ENCODE measurements at places on chromosomes 16 and 17.

- DNase-seq: no peak
Measured at GRCh38 chr16:60419859-60420258, 1616.4 kb downstream of the CDH8 start.

DNA sequence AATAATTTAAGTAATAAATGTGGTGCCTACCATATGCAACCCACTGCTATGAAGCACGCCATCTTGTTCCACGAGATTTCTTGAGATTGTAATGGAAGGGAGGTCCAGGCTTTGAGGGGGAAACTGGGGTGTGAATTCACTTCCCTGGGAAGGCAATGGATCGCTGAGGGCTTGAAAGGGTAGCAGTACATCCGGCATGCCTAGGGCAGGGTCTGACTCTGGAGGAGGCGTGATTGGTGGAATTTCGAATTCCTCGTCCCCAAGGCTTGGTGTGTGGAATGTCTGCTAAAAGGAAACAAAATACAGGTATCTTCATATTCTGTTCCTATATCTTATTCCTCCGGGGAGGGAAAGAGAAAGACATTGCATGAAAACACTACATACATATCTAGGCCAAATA is 83.0 kb downstream of the TOX3 start:
- DNase-seq: no peak

DNA sequence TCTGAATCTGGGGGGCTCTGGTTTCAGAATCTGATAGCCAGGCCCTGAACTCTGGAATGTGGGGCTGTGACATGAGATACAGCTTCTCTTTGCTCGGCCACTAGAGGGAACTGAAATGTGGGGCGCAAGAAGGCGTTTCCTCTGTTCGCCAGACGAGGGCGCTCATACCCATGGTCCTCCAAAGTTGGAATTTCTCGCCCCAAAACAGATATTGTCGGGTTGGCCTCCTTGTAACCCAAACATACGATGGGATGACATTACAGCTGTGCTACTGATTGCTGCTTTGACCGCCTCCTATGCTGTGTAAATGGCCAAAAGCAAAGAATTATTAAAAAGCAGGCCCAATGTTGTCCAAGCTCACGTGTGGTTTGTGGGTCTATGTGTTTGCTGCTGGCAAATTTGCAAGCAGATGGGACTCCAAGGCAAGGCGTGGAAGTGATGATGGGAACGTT is 13.1 kb upstream of the MSI2 start:
- DNase-seq: peak; percentile 81

GRCh38 chr17:19494961-19495806 is 38.5 kb upstream of the SLC47A1 start:
- no peak for DNase-seq

GRCh38 chr16:50653633-50654519 is 27.2 kb downstream of the SNX20 start:
- DNase-seq: no peak

DNA sequence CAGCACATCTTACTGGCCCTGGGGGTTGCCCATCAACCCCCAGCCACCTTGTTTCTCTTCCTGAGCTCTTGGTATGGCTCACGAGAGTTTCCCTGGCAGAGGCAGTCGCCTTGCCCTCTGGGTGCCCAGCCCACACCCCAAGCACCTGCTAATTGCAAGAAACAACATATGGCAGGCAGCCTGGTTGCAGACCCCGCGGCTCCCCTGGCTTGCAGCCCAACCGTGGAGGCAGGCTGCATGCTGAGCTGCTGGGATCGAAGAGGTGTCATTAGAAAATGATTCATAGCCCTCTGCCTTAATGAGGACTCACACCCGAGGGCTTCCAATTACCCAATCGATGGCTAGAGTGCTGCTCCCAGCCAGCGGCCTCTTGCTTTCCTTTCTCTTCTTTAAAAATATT is 115.7 kb downstream of the TMEM114 start:
- no peak for DNase-seq

DNA sequence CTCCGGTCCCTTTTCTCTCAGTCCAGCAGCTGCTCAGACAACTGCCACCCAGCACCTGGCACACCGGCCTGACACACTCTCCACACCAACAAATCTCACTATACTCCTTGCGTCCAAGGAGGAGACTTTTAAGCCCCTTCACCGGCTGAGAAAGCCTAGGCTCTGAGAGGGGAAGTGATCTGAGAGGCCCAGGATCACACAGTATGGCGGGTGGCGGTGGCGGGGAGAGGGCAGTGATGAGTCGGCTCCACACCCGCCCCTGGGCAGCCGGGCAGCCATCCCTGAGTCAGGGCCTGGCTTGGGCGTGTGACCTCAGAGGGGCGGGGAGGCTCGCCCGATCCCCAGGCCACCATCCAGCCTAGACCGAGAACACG is 569 bp downstream of the FLII start:
- DNase-seq: peak; percentile 63

DNA sequence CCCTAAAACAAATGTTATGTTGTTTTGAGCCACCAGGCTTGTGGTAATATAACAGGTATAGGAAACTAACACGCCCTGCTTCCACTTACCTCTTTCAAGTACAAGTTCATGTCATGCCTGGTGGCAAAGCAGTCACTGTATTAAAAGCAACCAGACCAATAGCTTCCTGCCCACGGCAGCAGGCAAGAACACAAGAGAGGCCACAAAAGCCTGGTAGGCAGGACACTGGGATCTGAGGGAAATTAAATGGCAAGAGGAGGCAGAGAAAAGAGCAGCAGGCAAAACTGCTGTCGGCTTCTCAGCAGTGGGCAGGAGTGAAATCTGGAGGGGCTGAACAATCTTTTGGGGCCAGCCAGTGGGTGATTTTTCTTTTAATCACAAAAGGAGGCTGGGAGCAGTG is 2.2 kb downstream of the CYTH1 start:
- no peak for DNase-seq

DNA sequence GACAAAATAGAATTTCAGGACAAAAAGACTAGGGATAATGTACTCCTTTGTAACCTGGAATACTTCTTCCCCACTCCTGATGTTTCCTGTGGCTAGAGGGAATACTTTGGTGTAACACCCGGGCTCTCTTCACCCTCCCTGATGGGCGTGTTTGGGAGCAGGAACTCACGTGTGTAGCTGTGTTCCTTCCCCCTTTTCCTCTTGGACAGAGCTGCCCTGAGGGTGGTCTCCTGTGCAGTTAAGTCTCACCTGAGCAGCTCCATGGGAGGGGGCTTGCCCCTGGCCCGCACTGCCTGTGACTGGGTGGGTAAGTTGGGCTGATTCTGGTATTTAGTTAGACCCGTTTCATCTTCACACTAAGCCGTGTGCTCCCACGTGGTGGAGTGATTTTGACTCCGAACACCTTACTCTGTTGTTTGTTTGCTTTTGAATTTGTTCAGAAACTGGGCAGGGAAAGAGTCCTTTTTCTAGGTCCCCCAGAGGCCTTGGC is 87.9 kb downstream of the OR1D5 start:
- DNase-seq: peak; percentile 48

DNA sequence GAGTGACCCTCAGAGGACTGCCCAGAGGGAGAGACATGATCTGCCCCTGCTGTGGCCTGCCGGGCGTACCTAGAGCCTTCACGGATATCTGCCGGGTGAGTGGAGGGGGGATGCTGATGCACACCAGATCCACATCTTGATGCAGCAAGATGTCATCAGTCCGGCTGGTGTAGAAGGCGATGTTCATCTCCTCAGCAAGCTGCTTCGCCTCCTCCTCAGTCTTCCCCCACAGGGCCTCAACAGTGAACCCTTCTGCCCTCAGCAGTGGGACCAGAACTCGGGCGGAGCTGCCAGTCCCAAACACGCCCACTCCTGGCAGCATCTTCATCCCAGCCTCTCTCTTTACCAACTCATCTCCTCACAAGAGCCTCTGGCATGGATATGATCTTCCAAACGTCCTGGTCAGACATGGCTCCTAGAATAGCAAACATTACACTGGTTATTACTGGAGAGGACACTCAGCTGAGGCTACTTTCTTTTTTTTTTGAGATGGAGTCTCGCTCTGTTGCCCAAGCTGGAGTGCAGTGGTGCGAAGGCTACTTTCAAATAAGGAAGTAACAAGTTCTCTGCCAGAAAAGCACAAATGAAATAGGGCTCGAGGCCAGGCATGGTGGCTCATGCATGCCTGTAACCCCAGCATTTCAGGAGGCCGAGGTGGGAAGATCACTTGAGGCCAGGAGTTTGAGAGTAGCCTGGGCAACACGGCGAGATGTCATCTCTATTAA is 18.9 kb downstream of the C16orf86 start:
- DNase-seq: no peak

GRCh38 chr17:56679115-56679776 is 85.7 kb downstream of the NOG start:
- DNase-seq: peak; percentile 46

GRCh38 chr16:88543230-88543813 is 26.9 kb upstream of the ZC3H18 start:
- DNase-seq: no peak

DNA sequence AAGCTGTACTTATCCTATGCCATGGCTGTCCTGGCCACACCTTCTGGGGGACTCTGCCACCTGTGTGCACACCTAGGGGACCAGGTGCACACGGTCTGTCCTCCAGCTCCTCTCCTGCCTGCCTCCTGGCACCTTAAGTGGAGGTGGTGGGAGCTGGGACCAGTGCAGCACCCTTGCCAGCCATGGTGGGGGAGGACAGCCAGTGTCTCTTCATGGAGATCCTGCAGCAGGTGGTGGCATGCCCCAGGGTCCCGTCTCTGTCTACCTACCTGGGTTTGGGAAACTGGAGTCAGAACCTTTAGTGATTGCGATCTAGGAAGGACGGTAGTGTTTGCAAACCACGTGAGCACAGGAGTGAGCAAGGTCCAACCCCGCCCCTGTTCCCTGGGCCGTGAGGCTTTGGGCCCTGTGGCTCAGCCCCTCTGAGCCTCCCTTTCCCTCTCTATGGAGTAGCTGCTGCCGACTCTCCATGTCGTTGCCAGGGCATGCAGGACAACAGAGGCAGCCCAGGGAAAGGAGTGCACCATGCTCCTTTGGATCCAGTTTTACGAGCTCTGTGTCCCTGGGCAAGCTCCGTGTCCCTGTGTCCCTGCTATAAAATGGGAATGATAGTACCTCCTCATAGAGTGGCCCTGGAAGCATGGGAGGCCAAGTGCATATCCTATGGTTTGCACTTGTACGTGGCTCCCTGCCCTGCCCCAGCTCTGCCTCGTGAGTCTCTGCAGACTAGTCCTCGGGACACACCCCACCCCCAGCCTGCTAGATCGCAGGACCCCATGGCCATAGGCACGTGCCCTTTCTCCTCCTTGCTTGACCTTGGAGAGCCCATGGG is 7.1 kb downstream of the ADGRG1 start:
- no peak for DNase-seq

DNA sequence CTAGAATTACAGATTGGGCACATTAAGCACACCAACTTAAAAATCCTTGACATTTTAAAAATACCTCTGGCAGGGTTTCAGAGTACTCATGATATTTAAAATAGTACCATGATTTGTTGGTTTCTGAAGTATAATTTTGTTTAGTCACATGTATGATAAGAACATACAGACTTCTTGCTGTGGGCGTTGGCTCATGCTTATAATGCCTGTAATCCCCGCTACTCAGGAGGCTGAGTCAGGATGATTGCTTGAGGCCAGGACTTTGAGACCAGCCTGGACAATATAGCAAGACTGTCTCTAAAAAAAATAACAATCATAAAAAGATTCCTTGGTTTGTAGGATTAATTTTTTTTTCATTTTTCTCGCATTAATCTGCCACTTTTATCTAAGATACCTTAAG is 78.5 kb downstream of the NOS2 start:
- no peak for DNase-seq

DNA sequence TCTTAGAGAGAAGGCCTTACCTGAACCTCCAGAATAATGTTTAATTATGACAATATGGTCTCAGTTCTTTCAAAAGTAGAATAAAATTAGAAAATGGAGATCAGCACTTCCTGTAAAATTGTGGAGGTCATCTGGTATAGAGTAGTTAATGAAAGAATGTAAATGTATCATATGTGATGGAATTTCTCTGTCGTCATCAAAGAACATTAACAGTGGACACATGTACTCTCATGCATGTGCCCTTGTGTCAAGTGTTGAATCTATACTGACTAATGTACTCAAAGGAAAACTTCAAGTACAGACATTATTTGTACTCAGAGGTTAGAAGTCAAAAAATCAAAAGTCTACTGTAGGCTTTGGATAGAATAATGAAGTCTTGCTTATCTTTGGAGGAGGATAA is 129.2 kb upstream of the MYOCD start:
- no peak for DNase-seq

DNA sequence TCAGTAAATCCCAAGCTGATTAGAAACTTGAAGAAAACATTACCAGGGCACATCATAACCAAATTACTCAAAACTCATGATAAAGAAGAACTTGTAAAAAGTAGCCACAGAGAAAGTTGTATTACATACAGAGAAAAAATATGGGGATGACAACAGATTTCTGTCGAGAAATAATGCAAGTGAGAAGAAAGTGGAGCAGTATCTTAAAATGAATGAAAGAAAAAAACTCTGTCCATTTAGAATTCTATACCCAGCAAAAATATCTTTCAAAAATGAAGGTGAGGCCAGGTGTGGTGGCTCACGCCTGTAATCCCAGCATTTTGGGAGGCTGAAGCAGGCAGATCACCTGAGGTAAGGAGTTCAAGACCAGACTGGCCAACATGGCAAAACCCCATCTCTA is 165.9 kb downstream of the PARN start:
- DNase-seq: no peak

DNA sequence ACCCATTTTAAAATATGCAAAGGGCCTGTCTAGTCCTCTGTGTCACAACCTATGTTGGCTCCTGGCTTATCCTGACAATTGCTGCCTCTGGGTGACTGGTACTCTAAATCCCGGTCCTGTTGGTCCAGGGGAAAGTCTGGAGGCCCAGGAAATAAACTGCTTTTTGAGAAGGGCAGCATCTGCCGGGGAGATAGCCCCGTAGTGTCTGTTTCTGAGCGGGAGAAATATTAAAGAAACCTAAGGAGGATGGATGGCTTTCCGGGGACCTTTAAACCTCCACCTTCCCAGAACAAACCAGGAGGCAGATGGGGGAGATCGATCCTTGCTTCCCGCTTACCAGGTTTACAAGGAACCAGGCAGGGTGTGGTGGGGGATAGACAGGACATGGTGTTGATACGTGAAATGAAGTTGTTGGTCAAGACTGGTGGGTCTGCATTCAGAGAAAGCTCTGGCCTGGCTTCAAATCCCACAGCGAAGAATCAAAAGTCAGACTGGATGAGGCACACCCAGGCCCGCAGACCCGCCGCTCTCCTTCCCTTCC is 3.8 kb downstream of the HOXB2 start:
- no peak for DNase-seq

- no peak for DNase-seq
Measured at GRCh38 chr17:36686123-36686669, 84.8 kb downstream of the MRM1 start.

- DNase-seq: peak; percentile 20
Measured at GRCh38 chr17:45895304-45895968, 1.1 kb downstream of the MAPT start.

GRCh38 chr17:61641084-61641483 is 50.1 kb upstream of the NACA2 start:
- DNase-seq: no peak

DNA sequence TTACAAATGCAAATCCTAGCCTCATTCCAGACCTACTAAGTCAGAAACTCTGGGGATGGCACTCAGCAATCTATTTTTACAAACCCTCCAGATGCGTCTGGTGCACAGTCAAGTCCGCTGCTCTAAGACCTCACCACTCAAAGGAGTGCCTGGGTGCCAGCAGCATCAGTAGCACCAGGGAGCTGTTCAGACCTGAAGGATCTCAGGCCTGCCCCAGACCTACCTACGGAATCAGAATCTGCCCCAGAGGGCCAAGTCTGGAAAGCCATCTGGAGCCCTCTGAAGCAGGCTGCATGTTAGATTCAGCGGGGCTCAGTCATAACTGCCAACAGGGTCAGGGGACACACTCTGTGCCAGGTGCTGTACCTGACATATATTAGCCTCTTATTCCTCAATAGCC is 17.6 kb downstream of the MEOX1 start:
- DNase-seq: no peak

- DNase-seq: peak; percentile 20
Measured at GRCh38 chr16:76201385-76201784, 75.8 kb upstream of the CNTNAP4 start.

Data from SK-MEL-5 (cell line).